Prostate gland (tissue), 2 donors: ENCODE measurements at places on chromosomes 7 and 10.

- H3K27ac ChIP-seq, result no peak overlapping the region
- DNase-seq, result no peak
- H3K27me3 ChIP-seq, result no peaks in the 10 kb centered on the region
- no peaks in the 10 kb centered on the region for H3K36me3 ChIP-seq
- no peaks in the 10 kb centered on the region for H3K4me1 ChIP-seq
Measured at GRCh38 chr10:42491001-42491592, 147.3 kb downstream of the ZNF33B start.

- H3K36me3 ChIP-seq, result no peaks in the 10 kb centered on the region
- H3K27me3 ChIP-seq, result no peaks in the 10 kb centered on the region
- H3K27ac ChIP-seq, result no peak overlapping the region
- H3K4me1 ChIP-seq, result no peaks in the 10 kb centered on the region
Measured at GRCh38 chr10:58209669-58210068, 58.0 kb downstream of the IPMK start.

- H3K27ac ChIP-seq, result no peak overlapping the region
- no peaks in the 10 kb centered on the region for H3K36me3 ChIP-seq
- no peak for DNase-seq
- no peaks in the 10 kb centered on the region for H3K4me1 ChIP-seq
Measured at GRCh38 chr7:86951895-86952294, 107.6 kb downstream of the ELAPOR2 start.

- no peaks in the 10 kb centered on the region for H3K27me3 ChIP-seq
- H3K27ac ChIP-seq, result peak overlapping the region; percentile 61
- DNase-seq, result no peak
Measured at GRCh38 chr10:72219235-72219814, 3.2 kb upstream of the ASCC1 start.

- H3K36me3 ChIP-seq, result no peaks in the 10 kb centered on the region
- H3K4me1 ChIP-seq, result no peaks in the 10 kb centered on the region
- no peak overlapping the region for H3K4me3 ChIP-seq
Measured at GRCh38 chr7:31335884-31336201, 4.7 kb downstream of the NEUROD6 start.

DNA sequence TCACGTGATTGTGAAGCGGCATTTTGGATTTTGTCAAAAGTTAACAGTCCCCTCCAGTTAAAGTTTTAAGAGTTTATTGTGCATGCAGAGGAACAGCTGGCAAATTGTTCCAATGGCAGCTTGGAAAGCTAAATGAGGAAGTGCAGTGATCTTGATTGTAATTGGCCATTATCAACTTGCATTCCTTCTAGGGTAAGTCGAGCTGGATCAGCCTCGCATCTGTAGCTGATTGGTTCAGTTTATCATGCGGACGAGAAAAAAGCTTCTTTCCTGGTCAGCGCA, 566 bp downstream of the ZNF789 start:
- no peaks in the 10 kb centered on the region for H3K4me1 ChIP-seq
- H3K4me3 ChIP-seq, result peak overlapping the region; percentile 63
- H3K27ac ChIP-seq, result peak overlapping the region; percentile 89
- DNase-seq, result peak; percentile 41
- no peaks in the 10 kb centered on the region for H3K27me3 ChIP-seq
- no peaks in the 10 kb centered on the region for H3K36me3 ChIP-seq
